ENCODE measurements at places on chromosomes 1 and 21.

DNA sequence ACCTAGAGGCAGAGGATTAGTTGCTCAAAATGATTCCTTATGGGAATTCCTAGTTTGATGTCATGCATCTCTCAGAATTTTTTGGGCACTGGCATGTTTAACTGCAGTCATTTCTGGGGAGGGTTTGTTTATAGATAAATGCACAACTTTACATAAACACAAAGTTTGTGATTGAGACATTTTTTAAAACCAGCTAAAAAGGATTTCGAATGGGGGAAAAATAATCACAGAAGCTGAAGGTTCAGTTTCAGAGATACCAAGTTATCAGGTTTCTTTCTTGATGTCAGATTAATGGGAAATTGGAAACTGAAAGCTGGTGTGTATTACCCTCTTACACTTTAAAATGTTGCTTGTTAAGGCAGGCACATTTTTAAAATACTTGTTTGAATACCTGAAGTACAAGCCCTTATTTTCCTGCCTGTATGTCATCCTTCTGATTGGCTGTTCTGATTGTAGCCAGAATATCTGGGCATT, 72.1 kb downstream of the DISP1 start:
- no peak for DNase-seq

- peak; percentile 17 for DNase-seq
Observed at GRCh38 chr1:158024737-158025136, 31.3 kb downstream of the KIRREL1 start.

DNA sequence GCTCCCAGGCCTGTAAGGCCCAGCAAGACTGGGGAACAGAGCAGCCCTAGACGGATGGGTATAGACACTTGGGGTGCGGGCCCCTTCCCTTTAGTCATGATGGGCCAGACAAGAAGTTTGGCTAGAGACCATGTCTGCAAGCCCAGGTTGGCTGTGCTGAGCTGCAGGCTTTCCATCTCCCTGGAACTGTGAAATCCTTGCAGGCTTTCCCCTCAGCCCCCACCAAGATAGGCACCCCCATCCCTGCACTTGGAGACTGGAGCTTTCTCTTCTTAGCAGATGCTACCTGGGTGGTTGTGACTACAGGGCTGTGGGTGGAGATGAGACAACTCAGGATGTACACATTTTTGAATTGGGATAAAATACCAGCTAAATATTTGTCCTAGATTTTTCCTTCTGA, 110.3 kb downstream of the PTPRU start:
- no peak for DNase-seq

- no peak for DNase-seq
Observed at GRCh38 chr1:27430903-27431600, 38.6 kb downstream of the GPR3 start.

GRCh38 chr1:210627755-210628154, 299.1 kb downstream of the HHAT start:
- no peak for DNase-seq

- peak; percentile 36 for DNase-seq
Observed at GRCh38 chr1:227785805-227786671, 29.4 kb upstream of the PRSS38 start.

DNA sequence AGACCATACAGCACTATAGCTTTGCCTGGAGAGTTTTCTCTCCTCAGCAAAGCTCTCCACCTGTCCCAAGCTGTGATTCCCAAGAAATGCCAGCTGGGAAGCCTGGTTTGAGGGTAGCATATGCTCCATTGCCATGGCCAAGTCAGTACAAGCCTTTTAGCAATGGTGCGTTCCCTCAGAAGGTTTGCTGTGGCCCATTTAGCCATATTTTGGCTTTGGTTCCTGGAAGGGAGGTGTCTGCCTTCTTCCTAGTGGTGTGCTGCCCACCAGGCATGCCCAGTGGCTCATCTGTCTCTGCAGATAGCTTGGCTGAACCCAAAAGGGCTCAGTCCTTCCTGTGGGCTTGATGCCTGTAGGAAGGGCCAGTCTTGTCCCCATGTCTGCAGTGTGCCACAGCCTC, 32.4 kb downstream of the GALNT2 start:
- no peak for DNase-seq

- no peak for DNase-seq
Observed at GRCh38 chr1:232084584-232085223, 458.1 kb downstream of the DISC1 start.

DNA sequence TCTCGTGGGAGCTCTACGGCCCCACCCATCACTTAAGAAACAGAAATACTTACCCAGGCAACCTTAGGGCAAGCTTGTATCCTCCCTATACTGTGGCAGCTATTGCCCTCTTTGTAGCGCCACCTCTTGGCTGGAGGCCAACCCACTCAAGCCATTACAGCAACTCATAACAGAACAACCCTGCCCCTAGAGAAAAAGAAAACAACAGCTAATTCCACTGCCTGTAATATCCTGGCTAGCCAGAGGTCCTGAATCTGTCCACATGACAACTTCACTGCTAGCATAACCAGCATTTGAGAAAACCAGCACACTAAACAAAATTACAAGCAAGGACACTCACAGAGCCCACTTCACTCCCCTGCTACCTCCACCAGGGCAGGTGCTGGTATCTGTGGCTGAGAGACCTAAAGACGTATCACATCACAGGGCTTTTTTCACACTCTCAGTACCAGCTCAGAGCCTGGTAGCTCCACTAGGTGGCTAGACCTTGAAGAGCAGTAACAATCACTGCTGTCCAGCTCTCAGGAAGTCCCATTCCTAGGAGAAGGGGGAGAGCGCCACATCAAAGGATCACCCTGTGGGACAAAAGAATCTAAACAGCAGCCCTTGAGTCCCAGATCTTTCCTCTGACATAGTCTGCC, 14.5 kb upstream of the MX1 start:
- DNase-seq = peak; percentile 34

DNA sequence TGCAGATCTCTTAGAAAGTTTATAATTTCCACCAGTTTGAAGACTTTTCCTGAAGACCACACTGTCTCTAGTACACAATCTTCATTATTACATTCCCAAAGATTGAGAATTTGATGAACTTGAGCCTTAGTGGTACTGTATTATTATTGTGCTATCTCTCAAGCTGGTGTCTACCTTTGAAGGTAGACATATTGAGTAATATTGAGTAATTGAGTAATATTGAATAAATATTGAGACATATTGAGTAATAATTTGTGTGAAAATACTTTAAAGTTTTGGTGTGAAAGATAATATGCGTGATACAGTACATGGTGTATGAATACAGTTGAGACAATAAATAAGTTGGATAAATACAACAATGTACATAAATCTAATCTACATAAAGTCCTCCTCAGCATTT, 613.1 kb upstream of the ADGRL2 start:
- DNase-seq = no peak

DNA sequence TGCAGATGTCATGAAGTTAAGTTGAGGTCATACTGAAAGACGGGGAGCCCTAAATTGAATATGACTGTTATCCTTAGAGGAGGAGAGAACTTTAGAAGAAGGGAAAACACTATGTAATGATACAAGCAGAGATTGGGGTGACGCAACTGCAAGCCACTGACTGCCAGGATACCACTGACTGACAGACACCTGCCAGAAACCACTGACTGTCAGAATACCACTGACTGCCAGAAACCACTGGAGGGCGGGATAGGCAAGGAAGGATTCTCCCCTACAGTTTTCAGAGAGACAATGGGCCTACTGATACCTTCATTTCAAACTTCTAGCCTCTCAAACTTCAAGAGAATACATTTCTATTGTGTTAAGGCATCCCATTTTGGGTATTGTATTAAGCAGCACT, 388.7 kb downstream of the USH2A start:
- DNase-seq = peak; percentile 71

GRCh38 chr1:155196893-155197638, 10.6 kb downstream of the THBS3 start:
- DNase-seq = no peak

DNA sequence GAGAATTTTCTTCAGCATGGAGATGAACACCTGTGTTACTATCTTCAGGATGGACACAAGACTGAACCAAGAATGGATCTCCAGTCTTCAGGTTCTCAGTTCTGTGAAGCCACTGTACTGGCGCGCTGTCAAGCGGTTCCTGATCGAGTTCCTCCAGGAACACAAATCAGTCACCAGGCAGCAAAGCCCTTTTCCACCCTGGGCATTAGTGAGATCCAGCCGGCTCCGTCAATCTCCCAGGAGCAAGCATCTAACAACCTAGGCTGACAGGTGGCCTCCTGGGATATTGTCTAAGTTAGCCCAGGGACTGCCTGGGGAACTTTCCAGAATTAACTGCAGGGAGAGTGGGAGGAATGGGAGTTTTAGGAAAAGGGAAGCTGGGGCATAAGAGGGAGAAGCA, 9.7 kb upstream of the IGFN1 start:
- no peak for DNase-seq

DNA sequence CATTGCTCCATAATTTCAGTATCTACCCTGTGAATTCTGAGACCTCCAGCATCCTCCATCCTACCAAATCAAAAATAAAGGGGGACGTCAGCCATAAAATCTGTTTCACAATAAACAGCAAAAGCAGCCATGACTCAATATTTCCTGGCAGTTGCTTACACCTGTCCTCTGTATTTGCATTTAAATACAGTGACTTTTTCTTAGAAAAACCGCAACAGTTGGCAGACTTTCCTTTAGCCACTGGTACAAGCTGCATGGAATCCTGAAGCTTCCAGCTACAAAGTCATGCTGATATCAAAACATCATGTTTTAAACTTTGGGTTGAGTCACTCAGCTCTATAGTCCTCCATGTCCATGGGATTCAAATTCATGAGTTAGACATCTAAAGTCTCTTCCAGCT, 278.0 kb upstream of the KAZN start:
- no peak for DNase-seq

GRCh38 chr1:154095456-154096060, 59.3 kb downstream of the NUP210L start:
- DNase-seq = no peak

GRCh38 chr1:48923116-48923515, 146.4 kb upstream of the BEND5 start:
- no peak for DNase-seq

GRCh38 chr1:166489670-166490436, 323.1 kb upstream of the FAM78B start:
- DNase-seq = peak; percentile 6

DNA sequence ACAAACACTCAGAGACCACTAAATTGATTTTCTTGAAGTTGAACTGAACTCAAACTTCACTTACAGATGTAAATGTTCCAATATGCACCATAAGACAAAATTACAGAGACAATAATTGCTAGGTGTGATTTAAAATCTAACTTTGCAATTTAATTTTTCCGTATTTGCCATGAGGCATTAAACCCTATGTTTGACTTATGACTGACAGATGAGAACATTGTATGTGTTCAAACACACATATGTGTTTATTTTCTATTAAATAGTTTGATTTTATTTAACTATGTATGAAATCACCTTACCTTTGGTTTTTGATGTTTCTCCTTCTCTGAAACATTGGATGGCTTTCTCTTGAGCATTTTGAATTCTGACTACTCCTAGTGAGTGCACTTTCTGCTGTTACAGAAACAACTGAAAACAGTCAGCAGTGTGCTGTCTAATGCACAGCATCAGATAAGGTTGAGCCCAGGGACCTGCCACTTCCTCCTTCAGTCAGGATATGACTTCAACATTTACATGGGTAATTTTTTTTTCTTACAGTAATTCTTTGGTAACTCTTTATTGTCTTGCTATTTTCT, at the start of gene SAMSN1:
TSS of gene SAMSN1 (minus strand) at position 410 of the 575 bp plus-strand sequence. CDS start at position 356, 54 bp downstream.
- no peak for DNase-seq

GRCh38 chr1:26459573-26460031, 12.6 kb upstream of the HMGN2 start:
- DNase-seq = no peak

- no peak for DNase-seq
Observed at GRCh38 chr21:41366522-41367151, 4.8 kb downstream of the MX2 start.
